ENCODE measurements at places on chromosomes 7 and 10.
A peak's percentile ranks its signal among the peaks of the same experiment; 100 is the strongest.

- no peaks in the 10 kb centered on the region for H3K27me3 ChIP-seq
- no peaks in the 10 kb centered on the region for H3K36me3 ChIP-seq
- H3K27ac ChIP-seq: no peak overlapping the region
- no peaks in the 10 kb centered on the region for H3K4me1 ChIP-seq
- no peak for DNase-seq
Measured at GRCh38 chr7:124449896-124450295, 315.7 kb downstream of the GPR37 start.

GRCh38 chr10:15370212-15370855, 755 bp downstream of the FAM171A1 start:
- no peak for DNase-seq
- H3K27me3 ChIP-seq: no peaks in the 10 kb centered on the region
- H3K36me3 ChIP-seq: no peaks in the 10 kb centered on the region

- no peaks in the 10 kb centered on the region for H3K4me1 ChIP-seq
- no peak overlapping the region for H3K4me3 ChIP-seq
- no peak for DNase-seq
- no peaks in the 10 kb centered on the region for H3K27me3 ChIP-seq
- no peak overlapping the region for H3K27ac ChIP-seq
- H3K36me3 ChIP-seq: peaks cover 7% of the 10 kb centered on the region
Measured at GRCh38 chr10:79273604-79274003, 73.7 kb upstream of the PPIF start.

- H3K27ac ChIP-seq: no peak overlapping the region
- H3K36me3 ChIP-seq: peaks cover 12% of the 10 kb centered on the region
- DNase-seq: no peak
Measured at GRCh38 chr10:53607691-53608090, 835.1 kb upstream of the MBL2 start.

- H3K27me3 ChIP-seq: no peaks in the 10 kb centered on the region
- H3K4me3 ChIP-seq: no peak overlapping the region
- peaks cover 64% of the 10 kb centered on the region for H3K36me3 ChIP-seq
Measured at GRCh38 chr7:55467047-55467593, 102.0 kb downstream of the LANCL2 start.

DNA sequence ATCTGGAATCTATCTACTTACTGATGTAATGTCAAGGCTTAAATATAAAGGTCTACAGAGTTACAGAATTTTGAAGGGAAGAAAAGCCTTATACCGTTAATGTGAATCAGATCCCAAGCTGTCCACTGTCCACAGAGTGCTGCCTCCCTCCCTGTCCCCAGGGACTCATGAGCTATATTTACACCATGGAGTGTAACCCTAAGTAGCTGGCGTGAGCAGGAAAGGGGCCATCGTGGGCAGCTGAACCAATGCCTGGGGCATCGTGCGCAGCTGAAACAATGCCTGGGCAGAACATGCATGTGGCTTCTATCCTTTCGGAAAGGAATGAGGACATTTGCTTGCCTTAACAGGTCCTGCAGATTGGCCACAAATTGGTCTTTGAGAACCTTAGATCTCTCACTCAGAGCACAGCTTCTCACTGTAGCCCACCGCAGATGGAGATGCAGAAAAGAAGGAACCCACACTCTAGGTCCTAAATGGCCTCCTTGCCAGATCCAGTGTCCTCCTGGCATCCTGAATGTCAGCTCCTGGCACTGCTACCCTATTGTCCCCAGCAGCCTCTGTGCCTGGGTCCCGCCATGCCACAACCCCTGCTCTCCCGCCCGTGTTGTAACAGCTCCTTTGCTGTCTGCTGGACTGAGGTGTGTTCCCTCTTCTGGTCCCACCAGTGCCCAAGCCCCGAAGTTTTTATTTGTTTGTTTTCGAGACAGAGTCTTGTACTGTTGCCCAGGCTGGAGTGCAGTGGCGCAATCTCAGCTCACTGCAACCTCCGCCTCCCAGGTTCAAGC, 30.3 kb downstream of the CCDC3 start:
- H3K4me3 ChIP-seq: no peak overlapping the region
- no peak for DNase-seq
- no peaks in the 10 kb centered on the region for H3K36me3 ChIP-seq
- no peak overlapping the region for H3K27ac ChIP-seq
- no peaks in the 10 kb centered on the region for H3K27me3 ChIP-seq
- no peaks in the 10 kb centered on the region for H3K4me1 ChIP-seq

DNA sequence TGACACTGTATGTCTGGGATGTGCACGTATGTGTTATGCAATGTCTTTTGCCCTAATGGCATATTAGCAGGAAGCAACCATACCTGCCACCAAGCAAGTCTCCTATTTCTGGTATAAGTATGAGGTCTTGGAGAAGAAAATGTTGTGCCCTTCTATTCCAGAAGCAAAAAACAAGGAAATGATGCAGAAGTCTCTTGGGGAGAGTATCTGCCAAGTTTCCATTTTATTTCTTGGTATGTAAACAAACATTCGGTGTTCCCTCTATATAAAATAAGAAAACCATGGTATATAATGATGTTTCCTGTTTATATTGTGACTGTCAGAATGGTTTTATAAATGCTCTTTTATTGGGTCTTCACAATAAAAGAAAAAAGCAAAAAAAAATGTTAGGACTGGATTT, 19.3 kb upstream of the MYO3A start:
- DNase-seq: no peak
- no peaks in the 10 kb centered on the region for H3K4me1 ChIP-seq
- no peaks in the 10 kb centered on the region for H3K27me3 ChIP-seq
- H3K4me3 ChIP-seq: no peak overlapping the region
- peaks cover 37% of the 10 kb centered on the region for H3K36me3 ChIP-seq

GRCh38 chr7:71995111-71995510, 417.0 kb downstream of the CALN1 start:
- no peaks in the 10 kb centered on the region for H3K36me3 ChIP-seq
- no peak overlapping the region for H3K27ac ChIP-seq
- H3K27me3 ChIP-seq: no peaks in the 10 kb centered on the region

GRCh38 chr7:156604311-156604710, 36.3 kb upstream of the RNF32 start:
- H3K27ac ChIP-seq: no peak overlapping the region
- DNase-seq: peak; percentile 56
- H3K27me3 ChIP-seq: no peaks in the 10 kb centered on the region
- H3K4me3 ChIP-seq: no peak overlapping the region
- no peaks in the 10 kb centered on the region for H3K36me3 ChIP-seq

DNA sequence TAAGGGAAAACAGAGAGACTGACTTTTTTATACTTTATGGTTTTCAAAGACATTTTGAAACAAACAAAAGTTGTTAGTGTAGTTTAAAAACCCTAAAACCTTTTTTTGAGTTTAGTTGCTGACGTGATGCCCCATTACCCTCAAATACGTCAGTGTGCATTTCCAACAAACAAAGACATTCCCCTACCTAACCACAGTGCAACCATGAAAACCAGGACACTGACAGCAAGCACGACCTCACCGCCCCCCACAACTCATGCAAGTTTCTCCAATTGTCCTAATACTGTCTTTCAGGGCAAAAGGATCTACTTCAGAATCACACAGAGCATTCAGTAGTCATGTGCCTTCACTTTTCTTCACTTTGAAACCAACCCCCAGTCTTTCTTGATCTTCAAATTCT, 75.0 kb downstream of the WNT2 start:
- no peaks in the 10 kb centered on the region for H3K4me1 ChIP-seq
- DNase-seq: no peak
- no peaks in the 10 kb centered on the region for H3K27me3 ChIP-seq
- no peak overlapping the region for H3K4me3 ChIP-seq

DNA sequence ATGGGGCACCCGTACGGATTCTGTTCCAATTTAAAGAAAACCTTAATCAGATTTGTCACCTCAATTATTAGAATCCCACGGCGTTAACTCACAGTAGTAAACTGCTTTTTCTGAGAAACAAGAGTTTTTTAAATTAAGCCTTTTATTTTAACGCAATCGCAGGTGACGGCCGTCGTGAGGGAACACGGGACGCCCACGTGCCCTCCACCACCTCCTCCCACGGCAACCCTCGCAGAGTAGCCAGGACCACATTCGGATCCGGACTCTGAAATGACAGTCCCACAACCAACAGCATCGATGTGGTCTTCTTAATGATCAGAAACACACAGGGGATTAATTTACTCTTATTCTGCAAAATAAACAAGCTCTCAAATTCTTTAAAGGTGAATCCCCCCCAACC, 22.0 kb upstream of the GPR146 start:
- peaks cover 10% of the 10 kb centered on the region for H3K36me3 ChIP-seq
- no peaks in the 10 kb centered on the region for H3K27me3 ChIP-seq
- DNase-seq: no peak
- H3K27ac ChIP-seq: no peak overlapping the region
- H3K4me3 ChIP-seq: no peak overlapping the region

- no peak overlapping the region for H3K27ac ChIP-seq
- H3K36me3 ChIP-seq: no peaks in the 10 kb centered on the region
- no peak overlapping the region for H3K4me3 ChIP-seq
- no peaks in the 10 kb centered on the region for H3K27me3 ChIP-seq
Measured at GRCh38 chr7:39433550-39433949, 132.7 kb upstream of the YAE1 start.
